Fibroblast of skin of abdomen (primary cell): ENCODE measurements at places on chromosomes 3 and 15.

DNA sequence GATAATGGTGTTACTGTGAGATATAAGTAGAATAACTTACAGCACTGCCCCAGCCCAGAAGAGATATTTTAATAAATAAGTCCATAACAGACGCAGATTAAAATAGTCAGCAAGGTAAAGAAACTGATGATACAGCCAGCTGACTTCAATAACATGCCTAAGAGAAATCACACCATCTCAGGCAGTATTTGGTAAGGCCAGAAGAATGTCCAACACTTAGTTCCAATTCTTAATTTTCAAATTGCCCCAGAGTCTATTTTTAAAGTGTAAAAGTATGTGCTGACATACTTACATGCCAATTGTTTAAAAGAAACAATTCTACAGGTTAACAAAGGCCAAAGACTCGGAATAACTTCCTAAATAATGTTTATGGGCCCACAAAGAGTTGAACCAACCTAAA is 1.6 kb downstream of the GNB4 start:
- DNase-seq: peak; percentile 31

DNA sequence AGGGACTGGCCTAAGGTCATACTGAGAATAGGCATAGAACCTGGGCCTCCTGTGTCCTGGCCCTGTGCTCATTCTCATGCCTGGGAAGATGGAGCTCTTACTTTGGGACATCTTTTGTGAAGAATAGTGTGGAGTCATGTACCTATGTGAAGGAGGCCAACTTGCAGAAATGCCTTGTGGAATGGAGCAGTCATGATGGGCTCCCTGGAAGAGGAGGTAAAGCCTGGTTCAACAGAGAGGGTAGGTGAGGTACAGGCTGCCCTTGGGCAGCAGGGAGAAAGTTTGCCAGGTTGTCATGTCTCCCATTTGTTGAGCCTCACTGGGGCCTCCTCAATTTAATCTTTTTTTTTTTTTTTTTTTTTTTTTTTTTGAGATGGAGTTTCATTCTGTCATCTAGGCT is 18.1 kb downstream of the MAPKAPK3 start:
- no peak for DNase-seq

DNA sequence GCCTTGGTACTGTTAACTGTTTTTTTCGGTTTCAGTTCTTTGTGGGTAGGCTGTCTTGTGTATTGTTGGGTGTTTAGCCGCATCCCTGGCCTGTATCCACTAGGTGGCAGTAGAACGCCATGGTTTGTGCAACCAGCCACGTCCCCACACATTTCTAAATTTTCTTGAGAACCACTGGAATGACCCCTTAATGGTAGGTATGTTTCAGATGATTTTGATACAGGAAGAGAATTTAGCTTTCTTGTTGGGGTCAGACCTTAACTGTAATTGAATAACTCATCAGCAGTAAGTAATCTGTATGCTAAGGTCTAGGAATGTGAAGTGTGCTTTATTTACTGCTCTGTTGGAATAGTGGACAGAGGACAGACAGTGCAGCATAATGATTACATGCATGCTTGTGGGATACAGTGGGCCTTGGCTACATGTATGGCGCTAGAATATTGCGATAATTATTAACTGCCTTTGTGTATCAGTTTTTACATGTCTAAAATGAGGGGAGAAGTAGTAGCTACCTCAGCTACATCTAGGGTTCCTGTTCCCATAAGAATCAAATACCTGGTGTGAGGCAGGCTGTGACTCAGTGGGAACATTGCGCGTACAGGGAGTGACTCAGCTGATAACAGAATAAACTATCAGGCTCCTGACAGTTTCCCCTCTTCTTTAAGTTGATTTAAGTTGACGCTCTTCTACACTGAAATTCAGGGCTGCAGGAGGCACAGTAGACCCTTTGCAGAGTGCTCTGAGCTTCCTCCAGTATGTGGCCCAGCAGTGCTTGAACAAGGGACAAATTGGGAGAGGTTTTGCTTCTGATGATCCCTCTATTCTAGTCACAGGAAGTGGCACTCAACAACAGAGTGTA is 25.0 kb upstream of the GPR171 start:
- peak; percentile 86 for DNase-seq

DNA sequence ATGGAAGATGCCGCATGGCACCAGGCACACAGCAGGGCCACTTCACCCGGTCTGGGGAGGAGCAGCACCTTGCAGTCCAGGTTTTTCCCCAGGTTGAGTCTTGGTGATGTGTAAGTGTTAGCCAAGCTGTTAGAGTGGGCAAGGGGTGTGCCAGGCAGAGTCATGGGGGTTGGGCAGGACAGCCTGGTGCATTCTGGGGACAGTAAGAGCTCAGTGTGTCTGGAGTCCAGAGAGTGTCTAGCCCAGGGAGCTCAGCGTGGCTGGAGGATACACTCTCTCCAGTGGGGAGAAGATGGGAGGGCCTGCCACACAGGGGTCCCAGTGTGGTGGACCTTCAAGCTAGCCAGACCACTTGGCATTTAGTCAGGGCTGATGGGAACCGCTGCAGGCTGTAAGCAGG is 87.4 kb downstream of the AAGAB start:
- no peak for DNase-seq

DNA sequence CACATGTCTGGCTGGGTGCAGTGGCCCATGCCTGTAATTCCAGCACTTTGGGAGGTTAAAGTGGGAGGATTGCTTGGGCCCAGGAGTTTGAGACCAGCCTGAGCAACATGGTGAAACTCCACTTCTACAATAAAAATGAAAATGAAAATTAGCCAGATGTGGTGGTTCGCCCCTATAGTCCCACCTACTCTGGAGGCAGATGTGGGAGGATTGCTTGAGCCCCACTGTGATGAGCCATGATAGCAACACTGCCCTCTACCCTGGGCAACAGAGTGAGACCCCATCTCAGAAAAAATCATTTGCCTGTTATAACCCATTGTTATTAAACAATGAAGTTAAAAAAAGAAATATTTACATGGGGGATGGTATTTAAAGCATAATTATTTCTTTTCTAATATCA is 240.1 kb upstream of the ZPLD1 start:
- DNase-seq: no peak

- DNase-seq: no peak
Measured at GRCh38 chr3:99911433-99911832, 93.8 kb downstream of the CMSS1 start.

- DNase-seq: no peak
Measured at GRCh38 chr3:186963636-186964035, 33.3 kb downstream of the ST6GAL1 start.
